Sciatic nerve (tissue), 2 donors: ENCODE measurements at places on chromosomes 6 and 20. TPM values are rescaled to one million over a fixed set of nuclear protein-coding genes. Genes with fewer than 3 reads are reported as not detected.

The CGA gene
- total RNA-seq: not detected

The SLC22A3 gene
- total RNA-seq: 189 TPM

The TLDC2 gene
- total RNA-seq: 0.31 TPM

The SLC25A27 gene
- 49.0 TPM for total RNA-seq

The SLC17A2 gene
- total RNA-seq: not detected

The SRPK1 gene
- total RNA-seq: 33.2 TPM

The GMPR gene
- total RNA-seq: 11.9 TPM

The RIPOR2 gene
- 17.0 TPM for total RNA-seq
